Activated CD4-positive, alpha-beta T cell treated with anti-CD3 and anti-CD28 coated beads, Interleukin-2, amount 50 U/mL, for 16 hours (primary cell): ENCODE measurements at places on chromosomes 16 and 17.
A peak's percentile ranks its signal among the peaks of the same experiment; 100 is the strongest.

GRCh38 chr17:13152501-13152900, 134.7 kb upstream of the ELAC2 start:
- DNase-seq = no peak

GRCh38 chr17:58605470-58605869, 86.4 kb downstream of the TEX14 start:
- peak; percentile 73 for DNase-seq

DNA sequence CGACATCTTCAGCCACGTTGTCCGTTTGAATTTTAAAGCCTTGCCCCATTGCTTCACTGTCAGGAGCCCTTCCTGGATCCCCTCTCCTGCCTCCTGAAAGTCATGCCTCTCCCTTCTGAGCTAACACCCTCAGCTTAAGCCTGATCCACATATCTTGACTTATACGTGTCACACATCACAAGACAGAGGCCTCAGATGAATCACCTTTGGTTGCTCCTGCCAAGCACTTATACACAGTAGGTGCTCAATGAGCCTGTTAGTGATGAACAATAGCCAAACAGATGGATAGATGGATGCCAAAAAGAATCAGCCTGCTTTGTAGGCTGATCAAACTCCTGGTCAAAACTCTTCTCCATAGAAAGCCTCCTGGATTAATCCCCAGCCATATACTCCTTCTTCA, 31.8 kb downstream of the PITPNM3 start:
- no peak for DNase-seq

- no peak for DNase-seq
These were observed 1.8 kb upstream of the C16orf95 start for GRCh38 chr16:87319011-87319410.

- DNase-seq = no peak
These were observed 20.5 kb downstream of the ST3GAL2 start for GRCh38 chr16:70418274-70418992.

GRCh38 chr16:87705771-87706277, 60.0 kb downstream of the KLHDC4 start:
- DNase-seq = no peak

GRCh38 chr16:57753448-57754353, 18.1 kb downstream of the KATNB1 start:
- DNase-seq = no peak

GRCh38 chr17:42678951-42679491, 2.2 kb upstream of the PLEKHH3 start:
- DNase-seq = peak; percentile 70

GRCh38 chr17:48544349-48545021, 424 bp downstream of the HOXB2 start:
- peak; percentile 46 for DNase-seq

DNA sequence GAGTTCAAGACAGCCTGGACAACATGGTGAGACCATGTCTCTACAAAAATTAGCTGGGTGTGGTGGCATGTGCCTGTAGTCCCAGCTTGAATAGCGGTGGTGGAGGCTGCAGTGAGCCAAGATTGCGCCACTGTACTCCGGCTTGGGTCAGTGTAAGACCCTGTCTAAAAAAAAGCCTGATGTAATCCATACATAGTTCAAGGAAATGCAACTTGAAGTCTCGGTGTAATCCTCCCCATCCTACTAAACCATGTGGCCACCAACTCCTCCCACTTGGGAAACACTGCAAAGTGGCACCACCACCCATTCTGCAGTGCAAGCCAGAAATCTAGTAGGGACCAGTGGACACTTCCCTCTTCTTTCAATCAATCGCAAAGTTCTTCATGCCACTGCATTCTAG, 5.4 kb upstream of the KPNB1 start:
- no peak for DNase-seq

GRCh38 chr17:39553341-39553945, 54.3 kb downstream of the NEUROD2 start:
- no peak for DNase-seq

DNA sequence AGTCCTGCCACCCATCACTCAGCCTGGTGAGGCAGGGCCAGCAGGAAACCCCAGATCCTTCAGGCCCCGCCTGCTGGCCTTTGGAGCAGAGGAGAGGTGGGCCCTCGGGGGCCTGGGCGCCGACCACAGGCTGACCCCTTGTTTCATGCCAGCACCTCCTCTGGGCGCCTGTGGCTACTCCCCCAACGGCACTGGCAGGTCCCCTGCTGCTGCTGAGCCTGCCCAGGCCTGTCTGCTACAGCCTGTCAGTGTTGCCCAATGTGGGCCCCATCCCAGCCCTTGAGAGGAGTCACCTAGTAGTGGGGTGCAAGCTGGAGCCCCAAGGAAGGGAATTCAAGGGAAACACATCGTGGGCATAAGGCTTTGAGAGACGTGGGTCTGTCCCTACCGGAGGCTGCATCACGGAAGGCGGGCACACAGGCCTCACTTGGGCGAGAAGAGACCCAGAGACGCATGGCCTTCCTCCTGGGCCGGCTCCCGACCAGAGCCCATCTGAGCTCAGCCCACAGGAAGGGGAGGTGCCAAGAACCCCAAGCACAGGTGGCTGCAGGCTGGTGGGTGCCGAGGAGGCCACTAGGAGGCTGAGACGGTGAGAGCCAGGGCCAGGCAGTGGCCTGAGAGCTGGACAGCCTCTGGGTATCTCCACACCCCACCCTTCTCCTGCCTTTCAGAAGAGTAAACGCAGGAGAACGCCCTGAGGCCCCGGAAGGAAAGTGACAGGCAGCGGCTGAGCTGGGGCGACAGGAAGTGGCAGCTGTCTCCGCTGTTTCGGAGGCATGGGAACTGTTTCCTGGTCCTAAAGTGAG, 8.0 kb upstream of the FASN start:
- peak; percentile 83 for DNase-seq

DNA sequence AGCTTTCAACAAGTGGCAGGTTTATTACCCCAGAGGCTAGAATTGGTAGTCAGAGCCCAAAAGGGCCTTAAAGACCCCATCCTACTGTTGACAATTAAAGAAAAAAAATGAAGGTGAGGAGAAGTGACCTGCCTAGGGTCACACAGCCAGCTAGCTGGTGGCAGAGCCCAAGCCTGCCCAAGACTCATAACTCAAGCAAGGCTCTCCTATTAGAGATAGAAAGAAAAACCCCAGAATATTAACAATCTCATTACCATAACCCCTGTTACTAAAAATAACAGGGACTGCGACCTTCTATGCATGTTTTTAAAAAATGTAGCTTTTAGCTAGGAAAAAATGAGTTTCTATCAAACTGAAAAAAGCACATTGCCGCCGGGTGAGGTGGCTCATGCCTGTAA, 14.0 kb downstream of the HSPB9 start:
- no peak for DNase-seq

DNA sequence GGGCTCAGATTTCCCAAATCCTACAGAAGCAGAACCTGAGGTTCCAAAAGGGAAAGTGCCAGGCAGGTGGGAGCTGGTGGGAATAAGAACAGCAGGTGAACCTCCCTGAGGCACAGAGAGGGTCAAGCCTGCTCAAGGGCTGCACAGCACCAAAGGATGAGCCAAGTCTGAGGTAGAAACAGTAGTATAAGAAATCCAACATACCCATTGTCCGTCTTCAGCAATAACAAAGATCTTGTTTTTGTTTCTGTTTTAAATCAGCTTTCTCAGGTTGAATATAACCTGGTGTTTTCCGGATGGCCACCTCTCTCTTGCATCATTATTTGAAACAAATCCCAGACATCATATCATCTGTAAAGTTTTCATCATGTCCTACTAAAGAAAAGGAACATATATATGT, 10.6 kb upstream of the CES3 start:
- DNase-seq = peak; percentile 47

DNA sequence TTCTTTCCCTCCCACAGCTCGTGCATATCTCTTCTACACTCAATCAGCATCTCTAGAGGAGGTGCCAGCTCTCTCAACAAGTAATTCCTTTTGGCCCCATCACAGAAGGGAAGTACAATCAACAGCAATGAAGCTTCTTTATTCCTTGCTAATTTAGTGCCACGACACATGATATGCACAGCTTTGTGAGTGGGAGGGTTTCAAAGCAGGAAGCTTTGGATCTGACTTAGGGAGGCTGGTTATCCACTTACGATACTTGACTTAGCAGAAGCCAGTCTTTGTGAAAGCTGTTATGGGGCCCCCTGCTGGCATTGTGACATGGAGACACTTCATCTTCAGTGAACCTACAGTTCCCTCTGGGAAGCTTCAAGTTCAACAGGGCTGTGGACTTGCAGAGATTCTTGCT, 81.0 kb downstream of the TMEM100 start:
- DNase-seq = peak; percentile 44

DNA sequence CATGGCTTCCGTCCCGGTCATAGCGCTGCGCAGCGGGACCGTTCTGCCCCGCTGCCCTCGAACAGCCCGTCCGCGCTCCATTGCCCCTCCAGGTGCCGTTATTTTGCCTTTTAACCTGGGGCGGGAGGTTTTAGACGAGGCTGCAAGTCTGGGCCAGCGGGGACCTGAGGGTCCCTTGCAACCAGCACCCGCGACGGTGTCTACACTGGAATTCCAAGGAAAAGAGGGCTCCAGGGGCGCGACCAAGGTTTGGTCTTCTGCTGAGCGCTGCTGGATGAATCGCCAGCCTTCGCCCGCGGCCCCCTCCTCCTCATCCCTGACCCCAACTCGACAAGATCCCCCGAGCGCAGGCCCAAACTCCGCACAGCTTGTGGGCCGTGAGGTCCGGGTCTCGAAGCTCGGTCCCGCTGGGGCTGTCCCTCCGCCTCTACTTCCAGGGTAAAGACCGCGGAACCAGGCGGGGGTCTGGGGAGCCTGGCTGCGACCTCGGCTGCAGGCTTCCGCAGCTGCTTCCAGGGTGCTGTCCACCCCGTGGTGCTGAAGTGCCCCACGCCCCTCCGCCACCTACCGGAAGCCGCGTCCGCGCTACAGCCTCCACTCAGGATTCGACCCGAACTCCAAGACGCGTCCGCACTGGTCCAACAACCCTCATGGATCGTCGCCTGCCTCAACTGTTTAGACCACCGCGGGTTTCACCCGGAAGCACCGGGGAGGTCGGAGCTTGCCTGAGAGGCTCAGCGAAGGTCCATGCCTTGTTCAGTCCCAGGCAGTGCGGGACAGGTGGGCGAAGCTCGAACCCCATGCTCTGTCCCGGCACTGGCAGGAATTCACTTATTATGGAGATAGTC, 10.1 kb upstream of the CA4 start:
- peak; percentile 49 for DNase-seq

DNA sequence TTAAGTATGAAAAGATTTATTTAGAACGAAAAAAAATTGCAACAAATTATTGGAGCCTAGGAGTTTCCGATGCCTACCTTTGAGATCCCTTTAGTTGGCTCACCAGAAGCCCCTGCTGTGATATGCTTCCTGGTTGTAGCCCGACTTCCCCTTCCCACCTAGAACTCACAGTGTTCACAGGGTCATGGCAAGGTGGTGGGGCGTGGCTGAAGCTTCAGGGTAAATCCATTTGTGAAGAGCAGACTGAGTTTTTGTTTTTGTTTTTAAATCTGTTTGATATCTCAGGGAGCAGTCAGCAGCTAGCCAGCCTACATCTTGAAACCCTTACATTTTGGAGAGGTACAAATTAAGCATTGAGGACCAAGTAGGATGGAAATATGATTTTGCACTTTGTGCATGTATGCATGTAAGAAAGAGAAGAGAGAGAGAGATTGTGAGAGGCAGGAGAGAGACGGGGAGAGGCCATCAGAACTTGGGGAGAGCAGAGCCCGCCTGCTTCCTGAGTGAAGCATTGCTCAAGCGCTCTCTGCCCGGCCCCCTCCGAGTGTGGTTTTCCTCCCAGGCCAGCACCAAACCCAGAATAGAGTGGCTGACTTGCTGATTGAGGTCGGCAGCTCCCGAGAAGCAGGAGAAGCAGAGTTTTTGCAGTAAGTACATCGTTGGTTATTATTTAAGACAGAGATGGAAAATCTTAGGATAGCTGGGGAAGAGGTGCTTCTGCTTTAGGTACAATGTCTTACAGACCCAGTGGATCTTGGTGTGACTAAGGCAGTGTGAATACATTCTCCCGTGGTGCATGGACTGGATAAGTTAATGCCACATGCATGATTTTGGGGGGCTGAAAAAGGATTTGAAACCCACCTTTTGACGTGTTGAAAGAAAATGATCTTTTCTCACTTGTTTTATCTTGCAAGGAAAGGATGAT, 64.2 kb downstream of the SPECC1 start:
- peak; percentile 41 for DNase-seq

DNA sequence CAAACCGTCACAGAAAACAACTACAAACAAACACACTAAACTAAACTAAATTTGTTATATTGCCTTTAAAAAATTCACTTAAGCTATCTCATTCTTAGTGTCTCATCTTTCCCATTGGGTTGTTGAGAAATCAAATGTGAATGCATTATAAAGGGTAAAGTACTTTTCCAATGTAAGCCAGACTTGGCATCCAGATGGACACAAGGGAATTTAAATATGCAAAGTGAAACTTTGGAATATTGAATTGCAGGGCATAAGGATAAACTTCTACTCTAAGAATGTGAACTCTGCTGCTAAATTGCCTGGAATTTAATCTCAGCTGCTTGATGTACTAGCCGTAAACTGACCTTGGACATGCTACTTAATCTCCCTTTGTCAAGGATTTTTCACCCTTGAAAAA, 1554.6 kb downstream of the CDH8 start:
- DNase-seq = no peak

DNA sequence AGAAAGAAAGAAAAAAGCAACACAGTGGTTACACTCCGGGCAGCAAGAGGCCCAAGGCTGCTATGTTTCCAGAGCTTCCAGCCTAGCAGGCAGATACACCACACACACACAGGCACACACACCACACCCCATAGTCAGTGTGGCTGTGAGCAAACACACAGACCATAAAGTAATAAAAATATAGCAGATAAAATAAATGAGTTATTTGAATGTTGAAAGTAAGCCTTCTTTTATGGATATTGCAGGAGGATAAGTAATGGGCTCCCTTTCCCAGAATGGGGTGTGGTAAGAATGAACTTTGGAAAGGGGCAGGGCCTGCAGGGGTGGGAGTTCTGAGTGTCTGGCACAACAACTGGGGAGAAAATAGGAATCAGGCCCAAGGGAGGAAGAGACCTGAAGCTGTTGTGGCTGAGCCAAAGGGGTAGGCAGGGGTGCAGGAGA, 4.8 kb upstream of the CDK5RAP3 start:
- DNase-seq = no peak

DNA sequence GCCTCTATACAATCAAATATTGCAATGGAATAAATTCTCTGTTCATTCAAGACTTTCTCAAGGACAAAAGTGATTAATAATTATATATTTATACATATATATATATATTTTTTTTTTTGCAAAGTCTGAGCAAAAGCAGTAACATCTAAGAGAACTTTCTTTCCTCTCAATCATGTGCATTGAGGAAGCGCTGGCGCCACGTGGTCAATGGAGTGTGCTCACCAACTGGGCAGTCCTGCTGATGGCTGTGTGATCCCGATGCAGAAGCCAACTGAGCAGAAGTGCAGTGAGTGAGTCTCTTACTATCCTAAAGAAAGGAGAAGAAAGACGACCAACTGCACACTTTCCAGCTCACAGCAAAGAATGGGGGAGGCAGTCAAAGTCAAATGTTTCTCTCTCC, 37.2 kb upstream of the ULK2 start:
- DNase-seq = no peak

GRCh38 chr16:17343728-17344127, 127.0 kb downstream of the XYLT1 start:
- DNase-seq = no peak

GRCh38 chr16:28991687-28992086, 6.8 kb downstream of the LAT start:
- DNase-seq = no peak

- no peak for DNase-seq
These were observed 563.7 kb upstream of the HSBP1 start for GRCh38 chr16:83244057-83244456.
